ENCODE measurements at places on chromosomes 2 and 18.

DNA sequence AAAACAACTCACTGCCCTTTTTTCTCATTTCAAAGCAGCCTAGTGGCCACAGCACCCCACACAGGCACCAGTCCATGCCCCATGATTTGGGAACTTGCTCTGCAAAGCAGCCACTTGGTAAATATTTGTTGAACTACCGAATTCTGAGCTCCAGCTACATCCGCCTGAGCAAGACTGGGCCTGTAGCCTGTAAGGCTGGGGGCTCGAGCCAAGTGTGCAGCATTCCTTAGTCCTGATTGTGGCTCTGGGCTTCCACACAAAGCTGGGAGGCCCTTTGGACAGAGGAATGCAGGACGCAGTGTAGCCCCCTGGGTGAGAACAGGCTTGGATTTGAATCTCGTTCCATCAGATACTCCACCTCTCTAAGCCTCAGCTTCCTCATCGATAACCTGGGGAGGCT, 88.4 kb downstream of the ACTR2 start:
- DNase-seq: no peak
- peaks cover 86% of the 10 kb centered on the region for H3K36me3 ChIP-seq
- H3K4me3 ChIP-seq: no peak overlapping the region
- H3K27me3 ChIP-seq: no peaks in the 10 kb centered on the region
- H3K4me1 ChIP-seq: peaks cover 17% of the 10 kb centered on the region

GRCh38 chr2:143949121-143949848, 570.6 kb downstream of the ZEB2 start:
- DNase-seq: no peak
- no peaks in the 10 kb centered on the region for H3K4me1 ChIP-seq
- H3K27me3 ChIP-seq: no peaks in the 10 kb centered on the region
- peaks cover 6% of the 10 kb centered on the region for H3K36me3 ChIP-seq
- no peak overlapping the region for H3K27ac ChIP-seq

- H3K27ac ChIP-seq: no peak overlapping the region
- DNase-seq: no peak
- no peak overlapping the region for H3K4me3 ChIP-seq
- no peaks in the 10 kb centered on the region for H3K4me1 ChIP-seq
- peaks cover 4% of the 10 kb centered on the region for H3K27me3 ChIP-seq
- H3K36me3 ChIP-seq: peaks cover 17% of the 10 kb centered on the region
These were observed 10.1 kb upstream of the SPIRE1 start for GRCh38 chr18:12668041-12668440.

DNA sequence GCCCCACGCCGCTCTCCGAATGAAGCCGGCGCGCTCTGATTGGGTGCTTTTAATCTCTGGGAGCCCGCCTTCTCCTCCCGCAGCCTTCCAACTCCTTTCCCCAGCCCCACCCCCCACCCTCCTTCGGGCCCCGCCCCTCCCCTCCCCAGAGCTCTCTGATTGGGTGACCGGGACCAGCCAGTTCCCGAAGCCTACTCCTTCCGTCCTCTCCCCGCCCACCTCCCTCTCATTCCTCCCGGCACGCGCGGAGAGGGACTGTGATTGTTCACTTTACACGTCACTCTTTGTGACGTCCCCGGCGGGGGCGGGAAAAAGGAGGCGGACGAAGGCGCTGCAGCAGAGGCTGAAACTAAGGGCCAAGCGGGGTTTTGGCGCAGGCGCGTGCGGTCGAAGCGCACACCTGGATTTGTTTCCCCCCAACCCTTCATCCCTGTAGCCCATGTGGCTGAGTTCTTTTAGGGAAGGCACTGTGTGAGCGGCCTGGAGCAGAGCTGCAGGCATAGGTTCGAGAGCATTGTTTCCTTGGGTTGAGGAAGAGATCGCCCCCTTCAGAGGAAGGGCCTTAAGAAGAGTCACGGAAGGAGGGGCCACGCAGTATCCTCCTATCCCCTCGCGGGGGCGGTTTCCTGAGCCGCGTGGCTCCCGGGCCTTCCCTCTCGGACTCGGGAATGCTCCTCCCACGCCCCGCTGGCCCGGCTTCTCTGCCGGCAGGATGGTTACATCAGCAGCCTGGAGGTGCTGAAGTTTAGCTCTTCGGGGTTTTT, at the start of gene MEX3C:
Gene MEX3C (minus strand): TSS at position 21 of the 764 bp plus-strand sequence. CDS start 361 bp downstream, outside the sequence.
- peaks cover 8% of the 10 kb centered on the region for H3K36me3 ChIP-seq
- no peaks in the 10 kb centered on the region for H3K27me3 ChIP-seq
- peak within 1 kb of the TSS; percentile 100 for H3K27ac ChIP-seq
- H3K4me3 ChIP-seq: peak within 1 kb of the TSS; percentile 88
- DNase-seq: peak; percentile 99
- H3K4me1 ChIP-seq: peaks cover 24% of the 10 kb centered on the region

GRCh38 chr2:28557389-28558131, 61.7 kb downstream of the PLB1 start:
- no peak overlapping the region for H3K4me3 ChIP-seq
- DNase-seq: no peak
- H3K27me3 ChIP-seq: peaks cover 12% of the 10 kb centered on the region
- peaks cover 1% of the 10 kb centered on the region for H3K4me1 ChIP-seq
- no peak overlapping the region for H3K27ac ChIP-seq

DNA sequence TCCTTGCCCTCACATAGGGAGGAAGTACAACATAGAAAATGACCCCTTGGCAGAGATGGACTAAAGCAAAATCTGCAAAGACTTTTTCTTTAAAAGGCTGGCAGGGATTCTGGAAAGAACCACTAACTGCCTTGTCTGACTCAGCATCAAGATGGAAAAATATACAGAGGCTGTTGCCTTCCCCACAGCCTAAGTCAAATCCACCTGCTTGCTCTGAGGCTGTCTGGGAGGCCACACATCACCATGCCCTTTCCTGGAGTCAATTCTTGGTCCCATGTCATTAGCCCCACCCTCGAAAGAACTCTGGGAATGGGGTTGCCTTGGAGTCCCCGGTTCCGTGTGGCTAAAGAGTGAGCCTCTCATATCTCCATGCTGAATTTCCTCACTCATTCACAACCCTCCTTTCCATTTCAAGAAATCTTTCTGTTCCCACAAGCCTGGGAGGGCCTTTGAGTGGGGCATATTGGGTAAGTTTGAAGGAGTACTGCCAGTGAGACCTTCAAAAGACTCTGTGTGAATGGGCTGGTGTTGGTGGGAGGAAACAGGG, 39.4 kb downstream of the BMP10 start:
- H3K36me3 ChIP-seq: no peaks in the 10 kb centered on the region
- no peak overlapping the region for H3K27ac ChIP-seq
- peaks cover 16% of the 10 kb centered on the region for H3K4me1 ChIP-seq

GRCh38 chr18:77657651-77658298, 408.1 kb downstream of the GALR1 start:
- H3K4me1 ChIP-seq: peaks cover 19% of the 10 kb centered on the region
- DNase-seq: no peak
- no peak overlapping the region for H3K4me3 ChIP-seq
- no peak overlapping the region for H3K27ac ChIP-seq
- no peaks in the 10 kb centered on the region for H3K36me3 ChIP-seq

- no peak for DNase-seq
- peaks cover 38% of the 10 kb centered on the region for H3K27me3 ChIP-seq
- no peaks in the 10 kb centered on the region for H3K4me1 ChIP-seq
- H3K36me3 ChIP-seq: no peaks in the 10 kb centered on the region
- no peak overlapping the region for H3K27ac ChIP-seq
These were observed 13.1 kb downstream of the SRD5A2 start for GRCh38 chr2:31567679-31568078.

DNA sequence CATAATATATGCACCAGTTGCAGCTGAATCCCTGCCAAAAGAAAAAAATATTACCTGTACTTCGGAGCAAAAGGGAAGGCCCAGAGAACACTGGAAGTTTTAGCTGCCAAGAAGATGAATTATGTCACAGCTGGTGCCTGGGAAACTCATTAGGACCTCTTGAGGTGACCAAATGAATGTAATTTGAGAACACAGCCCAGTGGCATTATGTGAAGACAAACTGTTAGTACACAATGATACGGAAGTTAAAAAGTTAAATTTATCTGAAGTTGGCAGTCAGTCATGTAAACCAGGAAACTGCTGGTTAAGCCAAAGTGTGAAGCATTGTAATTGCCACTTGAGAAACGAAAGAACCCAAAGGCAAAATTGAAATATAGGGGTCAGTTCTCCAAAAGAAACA, 80.7 kb downstream of the EML4 start:
- peaks cover 71% of the 10 kb centered on the region for H3K36me3 ChIP-seq
- DNase-seq: peak; percentile 24
- no peak overlapping the region for H3K4me3 ChIP-seq
- H3K27ac ChIP-seq: peak overlapping the region; percentile 84
- peaks cover 35% of the 10 kb centered on the region for H3K4me1 ChIP-seq

GRCh38 chr2:19767899-19768298, 133.9 kb downstream of the TTC32 start:
- H3K4me3 ChIP-seq: no peak overlapping the region
- H3K36me3 ChIP-seq: no peaks in the 10 kb centered on the region
- no peak for DNase-seq
- no peaks in the 10 kb centered on the region for H3K4me1 ChIP-seq

- H3K4me3 ChIP-seq: no peak overlapping the region
- H3K27ac ChIP-seq: no peak overlapping the region
- no peaks in the 10 kb centered on the region for H3K36me3 ChIP-seq
- peaks cover 18% of the 10 kb centered on the region for H3K27me3 ChIP-seq
- H3K4me1 ChIP-seq: peaks cover 10% of the 10 kb centered on the region
- no peak for DNase-seq
These were observed 96.8 kb downstream of the BOD1L2 start for GRCh38 chr18:57243624-57244179.

- H3K27ac ChIP-seq: no peak overlapping the region
- H3K27me3 ChIP-seq: peaks cover 8% of the 10 kb centered on the region
- peaks cover 21% of the 10 kb centered on the region for H3K4me1 ChIP-seq
- DNase-seq: no peak
These were observed 91.5 kb upstream of the CCBE1 start for GRCh38 chr18:59788791-59789106.

- H3K27me3 ChIP-seq: peaks cover 58% of the 10 kb centered on the region
- H3K4me3 ChIP-seq: peak overlapping the region; percentile 72
- peak; percentile 65 for DNase-seq
- H3K27ac ChIP-seq: peak overlapping the region; percentile 59
- no peaks in the 10 kb centered on the region for H3K36me3 ChIP-seq
These were observed 597 bp upstream of the TEKT4 start for GRCh38 chr2:94870440-94871225.

DNA sequence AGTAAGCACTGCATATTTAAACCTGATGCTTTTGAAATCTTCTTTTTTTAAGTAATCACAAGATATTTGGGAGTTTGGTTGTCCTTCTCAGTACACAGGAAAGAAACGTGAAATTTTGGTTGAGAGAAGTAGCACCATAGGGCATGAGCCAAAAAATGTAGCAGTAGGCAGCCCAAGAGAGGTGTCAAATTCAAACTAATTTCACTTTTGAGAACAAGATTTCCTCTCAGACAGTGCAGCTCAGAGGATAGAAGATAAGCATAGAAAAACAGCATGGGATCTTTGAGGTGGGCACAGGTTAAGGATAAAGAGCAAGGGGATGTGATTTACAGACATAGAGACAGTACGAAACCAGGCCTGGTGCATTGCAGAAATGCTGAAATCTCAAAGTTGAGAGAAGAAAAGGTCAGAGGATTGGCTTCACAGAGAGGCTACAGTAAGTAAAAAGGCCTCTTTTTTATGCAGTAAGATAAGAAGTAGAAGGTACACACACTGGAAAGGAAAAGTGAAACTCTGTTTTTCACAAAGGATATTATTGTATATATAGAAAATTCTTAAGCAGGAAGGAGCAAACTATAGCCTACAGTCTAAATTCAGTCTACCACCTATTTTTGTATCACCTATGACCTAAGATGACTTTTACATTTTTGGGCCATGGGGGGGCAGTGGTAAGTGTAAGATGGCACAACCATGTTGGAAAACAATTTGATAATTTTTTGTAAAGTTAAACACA, 89.8 kb downstream of the PKP4 start:
- peaks cover 3% of the 10 kb centered on the region for H3K27me3 ChIP-seq
- DNase-seq: no peak
- peaks cover 54% of the 10 kb centered on the region for H3K36me3 ChIP-seq
- peak overlapping the region; percentile 4 for H3K27ac ChIP-seq

DNA sequence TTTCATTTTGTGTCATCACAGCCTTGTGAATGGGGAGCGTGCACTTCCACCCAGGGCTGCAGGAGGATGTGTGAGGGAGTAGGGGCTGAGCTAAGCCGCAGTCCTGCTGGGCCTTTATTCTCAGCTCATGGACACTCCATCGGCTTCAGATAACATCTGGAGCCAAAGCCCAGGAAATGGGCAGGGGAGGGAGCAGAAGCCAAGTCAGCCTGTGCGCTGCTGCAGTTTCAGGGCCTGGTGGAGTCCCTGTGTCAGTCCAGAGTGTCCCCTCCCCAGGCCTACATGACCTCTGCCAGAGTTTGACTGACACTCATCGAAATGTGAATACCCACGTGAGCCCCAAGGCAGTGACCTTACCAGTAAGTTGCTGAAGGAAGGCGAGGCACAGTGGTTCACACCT, 242.2 kb downstream of the LOXHD1 start:
- H3K4me1 ChIP-seq: peaks cover 76% of the 10 kb centered on the region
- H3K27ac ChIP-seq: no peak overlapping the region
- peaks cover 25% of the 10 kb centered on the region for H3K36me3 ChIP-seq

GRCh38 chr18:4384932-4385331, 70.2 kb downstream of the DLGAP1 start:
- H3K27me3 ChIP-seq: no peaks in the 10 kb centered on the region
- no peak overlapping the region for H3K27ac ChIP-seq
- no peak overlapping the region for H3K4me3 ChIP-seq
- no peaks in the 10 kb centered on the region for H3K4me1 ChIP-seq
- DNase-seq: no peak

DNA sequence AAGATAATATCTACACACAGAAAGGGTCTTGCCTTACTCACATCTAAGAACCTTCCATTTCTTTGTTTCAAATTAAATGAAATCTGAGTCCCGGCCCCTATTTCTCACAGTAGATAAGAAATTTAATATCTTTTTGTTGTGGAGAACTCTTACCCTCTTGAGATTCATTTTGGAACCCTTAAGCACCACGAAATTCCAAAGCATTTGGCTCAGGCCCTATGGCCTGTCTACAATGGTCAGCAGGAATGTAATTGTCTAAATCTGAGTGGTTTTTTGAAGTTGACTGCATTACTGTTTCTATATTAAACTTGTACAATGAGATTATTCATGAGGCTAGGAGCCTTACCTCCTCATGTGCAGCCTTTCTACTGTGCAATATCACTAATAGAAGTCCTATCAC, 723.3 kb downstream of the TSN start:
- H3K4me3 ChIP-seq: no peak overlapping the region
- no peaks in the 10 kb centered on the region for H3K36me3 ChIP-seq
- no peak for DNase-seq
- H3K4me1 ChIP-seq: no peaks in the 10 kb centered on the region
- H3K27ac ChIP-seq: no peak overlapping the region
- peaks cover 7% of the 10 kb centered on the region for H3K27me3 ChIP-seq

DNA sequence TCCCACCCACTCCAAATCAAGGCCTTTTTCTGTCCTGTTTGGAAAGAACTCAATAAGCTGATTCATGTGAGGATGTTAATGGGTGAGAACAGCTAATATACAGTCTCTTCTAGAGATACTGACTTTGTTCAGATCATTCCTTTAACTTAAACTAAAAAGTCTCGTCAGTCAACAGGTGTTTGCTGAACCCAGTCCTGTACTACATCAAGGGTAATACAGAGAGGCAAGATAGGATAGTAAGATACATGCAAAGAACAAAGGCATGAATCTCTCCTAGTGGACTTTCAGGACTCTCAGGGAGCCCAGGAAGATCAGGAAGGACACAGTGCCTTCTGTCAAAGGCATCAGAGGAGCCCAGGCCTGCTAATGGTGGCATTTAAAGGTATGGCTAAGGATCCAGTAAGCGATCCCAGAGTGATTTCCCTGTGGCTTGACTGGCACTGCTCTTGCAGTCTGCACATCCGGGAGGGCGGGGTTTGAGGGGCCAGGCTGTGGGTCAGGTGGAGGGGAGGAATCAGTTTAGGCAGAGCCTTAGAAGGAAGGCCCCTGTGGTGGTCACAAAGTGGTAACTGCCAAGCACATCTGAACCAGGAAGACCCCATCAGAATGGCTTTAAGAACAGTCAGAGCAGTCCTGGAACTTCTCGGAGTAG, 54.0 kb downstream of the EPAS1 start:
- H3K4me1 ChIP-seq: no peaks in the 10 kb centered on the region
- H3K36me3 ChIP-seq: no peaks in the 10 kb centered on the region
- H3K27me3 ChIP-seq: peaks cover 8% of the 10 kb centered on the region
- no peak overlapping the region for H3K4me3 ChIP-seq
- DNase-seq: no peak
